CD8-positive, alpha-beta T cell (primary cell): ENCODE measurements at places on chromosomes 11 and 22. TPM values are rescaled to one million over a fixed set of nuclear protein-coding genes. Genes with fewer than 3 reads are reported as not detected.

Gene GTPBP1
- 341 TPM for total RNA-seq

Gene INS
- not detected for total RNA-seq

Gene NUP50
- 133 TPM for total RNA-seq

Gene RAB30
- total RNA-seq, result 125 TPM

Gene TTC36
- not detected for total RNA-seq

Gene MISFA
- total RNA-seq, result not detected

Gene APOBEC3A
- not detected for total RNA-seq

Gene TMPRSS4
- total RNA-seq, result not detected

Gene C11orf65
- total RNA-seq, result not detected

Gene MS4A1
- 13.2 TPM for total RNA-seq

Gene HPS5
- total RNA-seq, result 12.6 TPM

Gene HSCB
- total RNA-seq, result 5.9 TPM

Gene SMDT1
- total RNA-seq, result 30.4 TPM

Gene FAM181B
- total RNA-seq, result not detected

Gene SOX6
- not detected for total RNA-seq

Gene GGTLC2
- not detected for total RNA-seq

Gene TMEM191C
- 2.8 TPM for total RNA-seq

Gene OR8B8
- total RNA-seq, result not detected

Gene CARNS1
- 12.1 TPM for total RNA-seq

Gene HTR3B
- not detected for total RNA-seq

Gene CRACR2B
- 0.30 TPM for total RNA-seq

Gene LRRN4CL
- total RNA-seq, result not detected

Gene FXYD2
- 9.1 TPM for total RNA-seq

Gene CREB3L1
- not detected for total RNA-seq
